ENCODE measurements at places on chromosomes 7 and 10.

DNA sequence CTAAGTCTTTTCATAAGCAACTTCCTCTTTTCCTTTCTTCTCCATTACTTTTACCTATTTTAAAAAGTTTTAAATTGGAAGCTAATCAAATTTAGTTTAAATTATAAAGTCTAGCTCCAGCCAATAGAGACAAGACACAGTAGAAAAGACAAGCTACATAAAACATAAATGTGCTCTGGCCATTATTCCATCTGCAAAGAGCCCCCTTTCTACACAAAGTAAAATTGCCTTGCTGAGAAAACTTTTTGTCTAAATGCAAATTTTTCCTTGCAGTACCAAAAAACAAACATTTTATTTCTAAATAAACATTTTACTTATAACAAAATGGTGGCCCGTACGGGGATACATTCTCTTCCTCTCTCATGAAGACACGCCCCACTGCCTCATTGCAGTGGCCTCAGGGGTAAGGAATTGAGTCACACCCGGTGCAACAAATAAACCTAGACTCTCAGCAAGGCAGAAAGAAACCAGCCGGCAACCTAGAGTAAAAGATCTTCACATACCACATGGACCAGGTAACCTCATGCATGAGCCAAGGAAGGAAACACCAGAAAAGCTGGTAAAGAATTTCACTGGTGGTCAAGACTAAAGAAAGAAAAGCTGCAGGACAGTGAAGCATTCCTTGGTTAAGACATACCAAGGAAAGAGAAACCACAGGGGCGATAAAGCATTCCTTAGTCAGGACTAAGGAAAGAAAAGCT lies 71.6 kb upstream of the ZNF746 start:
- H3K4me3 ChIP-seq, result no peak overlapping the region
- H3K27ac ChIP-seq, result no peak overlapping the region
- no peak for DNase-seq
- peaks cover 55% of the 10 kb centered on the region for H3K36me3 ChIP-seq

GRCh38 chr10:6348096-6348874 lies 145.6 kb downstream of the PFKFB3 start:
- H3K4me1 ChIP-seq, result peaks cover 21% of the 10 kb centered on the region
- no peaks in the 10 kb centered on the region for H3K36me3 ChIP-seq
- H3K27me3 ChIP-seq, result no peaks in the 10 kb centered on the region
- peak; percentile 12 for DNase-seq

DNA sequence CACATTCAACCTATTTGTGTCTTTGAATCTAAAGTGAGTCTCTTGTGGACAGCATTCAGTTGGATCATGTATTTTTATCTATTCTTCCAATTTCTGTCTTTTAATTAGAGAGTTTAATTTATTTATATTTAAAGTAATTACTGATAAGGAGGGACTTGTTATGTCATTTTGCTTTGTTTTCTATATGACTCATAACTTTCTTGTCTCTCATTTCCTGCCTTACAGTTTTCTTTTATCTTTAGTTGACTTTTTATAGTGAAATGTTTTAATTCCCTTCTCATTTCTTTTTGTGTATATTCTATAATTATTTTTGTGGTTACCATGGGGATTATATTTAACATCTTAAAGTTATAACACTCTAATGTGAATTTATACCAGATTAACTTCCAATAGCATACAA lies 7.3 kb upstream of the ZNF518A start:
- DNase-seq, result no peak
- no peaks in the 10 kb centered on the region for H3K36me3 ChIP-seq
- no peaks in the 10 kb centered on the region for H3K4me1 ChIP-seq
- no peaks in the 10 kb centered on the region for H3K27me3 ChIP-seq
- no peak overlapping the region for H3K27ac ChIP-seq

- H3K4me3 ChIP-seq, result no peak overlapping the region
- H3K4me1 ChIP-seq, result no peaks in the 10 kb centered on the region
- no peak for DNase-seq
- no peaks in the 10 kb centered on the region for H3K27me3 ChIP-seq
- H3K36me3 ChIP-seq, result no peaks in the 10 kb centered on the region
Measured at GRCh38 chr10:79923145-79923544, 25.8 kb downstream of the SFTPD start.
